ENCODE measurements at places on chromosomes 7 and 10. TPM values are rescaled to one million over a fixed set of nuclear protein-coding genes. Genes with fewer than 3 reads are reported as not detected.

Gene SPDYE6
- total RNA-seq, result not detected

DNA sequence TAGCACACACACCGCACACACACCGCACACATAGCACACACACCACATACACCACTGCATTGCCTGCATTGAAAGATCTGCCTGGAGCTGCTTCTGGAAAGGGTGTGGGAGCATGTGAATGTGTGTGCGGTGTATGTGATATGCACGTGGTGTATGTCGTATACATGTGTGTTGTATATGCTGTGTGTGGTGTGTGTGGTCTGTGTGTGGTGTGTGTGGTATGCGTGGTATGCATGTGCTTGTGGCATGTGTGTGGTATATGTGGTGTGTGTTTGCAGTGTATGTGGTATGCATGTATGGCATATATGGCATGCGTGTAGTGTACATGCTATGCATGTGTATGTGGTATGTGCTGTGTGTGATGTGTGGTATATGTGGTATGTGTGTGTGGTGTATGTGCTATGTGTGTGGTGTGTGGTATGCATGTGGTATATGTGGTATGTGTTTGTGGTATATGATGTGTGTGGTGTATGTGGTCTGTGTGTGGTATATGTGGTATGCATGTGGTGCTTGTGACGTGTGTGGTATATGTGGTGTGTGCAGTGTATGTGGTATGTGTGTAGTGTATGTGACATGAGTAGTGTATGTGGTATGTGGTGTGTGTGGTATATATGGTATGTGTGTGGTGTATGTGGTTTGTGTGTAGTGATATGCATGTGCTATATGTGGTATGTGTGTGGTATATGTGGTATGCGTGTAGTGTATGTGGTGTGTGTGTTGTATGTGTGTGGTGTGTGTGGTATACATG is 176.2 kb downstream of the WDR37 start:
- DNase-seq, result no peak

- no peak for DNase-seq
These were observed at the start of gene ABCB4 for GRCh38 chr7:87475359-87476178. Gene ABCB4 (minus strand): TSS chr7:87475680. CDS start chr7:87475465, 215 bp downstream.

DNA sequence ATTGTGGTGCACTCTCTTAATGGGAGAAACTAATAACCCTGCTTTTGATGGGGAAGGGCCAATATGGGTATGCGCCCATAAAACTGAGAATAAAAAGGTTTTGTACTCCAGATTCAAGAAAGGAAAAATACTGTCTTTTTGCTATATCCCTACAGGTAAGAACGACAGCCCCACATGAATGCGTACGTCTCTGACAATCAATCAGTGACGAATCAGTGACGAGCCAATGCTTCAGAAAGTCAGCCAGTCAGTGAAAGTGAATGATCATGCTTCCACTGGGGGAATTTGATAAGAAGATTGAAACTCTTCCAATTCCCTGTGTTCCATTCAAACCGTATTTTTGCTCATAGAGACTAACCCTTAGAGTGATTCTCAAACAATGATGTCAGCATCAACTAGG is 26.3 kb downstream of the ARL5B start:
- DNase-seq, result no peak

DNA sequence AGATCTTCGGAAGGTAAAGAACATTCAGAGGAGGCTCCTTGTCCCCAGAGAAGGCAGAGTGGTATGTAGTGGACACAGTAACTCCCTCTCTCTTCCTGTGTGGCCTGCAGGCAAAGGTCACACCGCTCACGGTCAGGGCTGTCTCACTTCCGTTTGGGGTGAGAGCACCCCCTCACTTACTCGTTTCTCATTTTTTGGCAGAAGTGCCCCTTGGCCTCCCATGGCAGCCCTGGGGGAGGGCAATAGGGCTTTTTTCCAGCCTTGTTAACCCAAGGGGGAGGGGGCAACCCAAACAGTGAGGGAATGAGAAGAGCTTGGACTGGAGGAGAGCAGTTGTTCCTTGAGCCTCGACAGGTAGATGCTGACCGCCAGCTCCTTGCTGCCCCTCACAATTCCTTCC is 31.8 kb upstream of the SRGN start:
- DNase-seq, result no peak

- no peak for DNase-seq
These were observed 60.4 kb upstream of the RAPGEF5 start for GRCh38 chr7:22417349-22417748.

Gene MSRB2
- 39.5 TPM for total RNA-seq

Gene CALCR
- not detected for total RNA-seq

DNA sequence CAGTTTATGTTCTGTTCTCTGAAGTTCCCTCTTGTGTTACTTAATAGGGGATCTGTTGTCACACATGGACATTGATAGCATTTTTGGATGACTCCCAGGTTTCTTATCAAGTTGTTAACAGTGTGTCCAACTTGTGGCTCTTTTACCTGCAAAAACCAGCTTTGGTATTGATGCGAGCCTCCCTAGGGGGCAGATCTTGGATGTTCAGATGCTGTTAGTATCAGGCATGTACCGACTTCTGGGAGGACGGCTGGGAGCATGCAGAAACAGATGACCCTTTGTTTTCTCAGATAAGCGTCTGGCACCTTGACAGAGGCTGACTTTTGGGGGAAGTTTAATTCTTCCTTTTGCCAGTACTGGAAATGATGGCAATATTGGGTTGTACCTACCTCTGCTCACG is 2.2 kb downstream of the PLPP4 start:
- DNase-seq, result no peak

GRCh38 chr7:91913612-91914011 is 27.1 kb upstream of the AKAP9 start:
- DNase-seq, result no peak

DNA sequence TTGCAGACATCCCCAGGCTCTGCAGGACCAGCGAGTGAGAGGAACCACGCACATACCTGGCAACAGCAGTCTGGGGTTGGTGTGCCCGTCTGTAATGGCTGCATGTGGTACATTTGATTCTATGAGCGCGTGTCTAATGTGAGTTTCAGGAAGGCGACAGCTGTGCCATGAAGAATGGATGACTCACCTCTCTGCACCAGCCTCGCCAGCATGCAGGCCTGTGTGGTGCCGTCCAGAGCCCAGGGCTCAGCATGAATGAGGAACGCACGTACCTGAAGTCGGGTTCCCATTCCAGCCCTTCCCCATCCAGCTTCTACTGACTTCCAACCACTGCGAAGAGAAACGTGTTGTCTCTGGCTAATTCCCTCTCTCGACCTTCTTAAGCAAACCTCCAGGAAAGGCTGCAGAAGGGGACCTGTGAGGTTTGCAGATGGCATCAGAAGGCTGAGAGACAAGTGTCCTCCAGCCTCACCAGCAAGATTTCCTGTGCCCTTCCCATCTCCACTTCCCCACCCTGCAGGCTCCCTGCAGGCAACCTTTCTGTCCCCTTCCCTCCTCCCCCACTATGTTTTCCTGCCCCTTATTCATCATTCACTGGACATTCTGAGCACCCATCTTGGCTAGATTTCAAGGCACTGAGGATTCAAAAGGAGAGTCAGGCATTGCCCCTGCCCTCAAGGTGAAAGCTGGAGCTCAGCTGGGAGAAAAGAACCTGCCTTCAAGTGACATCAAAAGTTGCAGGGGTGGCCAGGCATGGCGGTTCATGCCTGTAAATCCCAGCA is 54.3 kb downstream of the ASB13 start:
- DNase-seq, result no peak

Gene ZNF282
- total RNA-seq, result 20.7 TPM

Gene AVPI1
- 9.5 TPM for total RNA-seq

- no peak for DNase-seq
These were observed 133.9 kb downstream of the AUTS2 start for GRCh38 chr7:69732203-69732602.

GRCh38 chr10:130018730-130019185 is 54.7 kb upstream of the EBF3 start:
- no peak for DNase-seq

- DNase-seq, result no peak
These were observed 140.8 kb downstream of the DGKB start for GRCh38 chr7:14761510-14762296.

DNA sequence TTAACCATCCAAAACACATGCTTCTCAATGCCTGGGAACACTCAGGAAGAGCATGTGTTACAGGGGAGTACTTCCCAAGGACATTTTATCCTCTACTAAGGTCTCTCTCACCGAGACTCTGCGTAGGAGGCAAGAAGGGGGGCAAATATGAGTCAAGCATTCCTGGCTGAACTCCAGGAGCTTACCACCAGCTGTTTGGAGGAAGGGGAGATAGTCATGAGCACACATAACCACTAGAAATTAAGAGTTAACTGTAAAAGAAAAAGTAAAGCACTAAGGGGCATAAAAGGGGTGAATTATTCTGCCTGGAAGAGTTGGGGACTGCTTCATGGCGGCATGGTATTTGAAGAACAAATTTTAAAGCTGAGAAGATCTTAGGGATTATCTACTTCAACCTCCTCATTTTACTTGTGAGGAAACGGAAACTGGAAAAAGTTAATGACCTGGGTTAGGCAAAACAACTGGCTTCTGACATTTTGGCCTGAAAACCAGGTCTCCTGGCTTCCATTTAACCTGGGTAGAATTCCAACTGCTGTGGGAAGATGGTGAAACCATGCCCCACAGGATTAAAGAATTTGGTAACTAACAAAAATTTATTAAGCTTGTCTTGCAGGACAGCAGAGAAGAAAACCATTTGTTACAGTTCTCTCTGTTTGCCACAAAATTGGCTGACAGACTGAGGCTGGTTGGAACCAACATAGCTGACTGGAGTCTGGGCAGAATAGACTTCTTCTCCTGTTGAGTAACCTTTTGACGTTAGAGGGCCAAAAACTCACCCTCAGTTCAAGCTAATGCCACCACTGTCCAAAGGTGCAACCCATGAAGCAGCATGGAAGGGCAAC is 85.5 kb downstream of the SLC25A13 start:
- DNase-seq, result peak; percentile 7

DNA sequence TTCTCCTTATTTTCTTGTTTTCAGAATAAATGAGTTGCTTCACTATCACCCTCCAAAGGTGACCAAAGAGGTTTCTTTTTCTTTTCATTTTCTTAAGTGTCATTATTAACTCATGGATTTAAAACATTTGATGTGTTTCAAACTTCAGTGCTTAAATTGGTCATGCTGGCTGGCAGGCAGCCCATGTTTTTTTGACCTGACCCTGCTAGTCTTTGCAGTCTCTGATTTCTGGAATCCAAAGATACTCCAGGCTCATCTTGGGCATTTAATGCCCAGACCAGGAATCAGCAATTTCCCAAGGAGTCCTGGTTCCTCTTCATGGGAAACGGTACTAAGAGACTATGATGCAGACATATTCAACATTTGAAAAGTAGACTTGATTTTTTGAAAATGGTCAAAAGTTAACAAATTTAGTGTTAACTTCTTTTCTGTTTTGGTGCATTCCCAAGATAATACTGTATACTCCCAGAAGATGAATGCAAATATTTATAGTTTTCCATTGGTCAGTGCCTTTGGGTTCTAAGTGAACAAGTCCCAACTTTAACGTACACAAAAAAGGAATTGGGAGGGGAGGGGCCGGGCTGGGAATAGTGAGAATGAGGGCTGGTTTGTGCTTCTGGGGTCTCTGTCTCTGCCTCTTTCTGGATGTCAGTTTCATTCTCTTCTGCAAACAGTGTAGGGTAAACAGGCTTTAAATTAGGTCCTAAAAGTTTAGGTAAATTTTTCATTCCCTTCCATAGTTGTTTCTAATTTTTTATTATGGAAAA is 19.8 kb downstream of the NUB1 start:
- no peak for DNase-seq

- no peak for DNase-seq
These were observed 65.4 kb downstream of the ST7 start for GRCh38 chr7:117018713-117019112.

DNA sequence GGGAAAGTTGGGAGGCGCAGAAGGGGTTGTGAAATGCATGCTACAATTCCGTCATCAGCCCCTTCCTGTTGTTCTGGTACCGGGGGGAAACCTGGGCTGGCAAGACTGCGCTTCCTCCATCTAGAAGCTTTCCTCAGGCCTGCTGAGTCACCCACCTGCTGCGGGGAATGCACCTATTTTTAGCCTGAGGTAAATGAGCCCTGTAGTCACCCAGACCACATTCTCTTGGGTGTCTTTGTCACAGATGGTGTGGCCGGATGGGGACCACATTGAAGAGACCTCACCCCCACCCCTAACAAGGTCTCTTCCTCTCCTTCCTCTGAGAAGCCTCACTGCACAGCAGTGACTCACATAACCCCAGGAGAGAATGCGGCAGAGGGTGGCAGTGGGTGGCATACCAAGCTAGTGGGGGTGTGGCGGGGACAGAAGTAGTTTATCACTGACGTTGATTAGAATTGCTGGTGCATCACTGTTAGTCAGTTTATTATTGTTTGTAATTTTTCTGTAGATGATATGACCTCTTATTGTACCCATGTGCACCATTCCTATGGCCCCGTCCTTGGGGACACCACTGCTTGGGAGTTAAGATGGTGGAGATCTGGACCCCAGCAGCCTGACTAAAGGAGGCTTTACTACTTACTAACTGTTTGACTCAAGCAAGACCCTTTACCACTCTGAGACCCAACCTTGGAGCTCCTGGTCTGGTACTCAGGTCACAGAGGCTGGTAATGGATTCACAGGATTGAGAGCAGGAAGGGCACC is 83.0 kb upstream of the DUSP5 start:
- no peak for DNase-seq

Gene GRM8
- total RNA-seq, result not detected

- no peak for DNase-seq
These were observed 74.2 kb upstream of the EEPD1 start for GRCh38 chr7:36078816-36079360.

- DNase-seq, result no peak
These were observed 132.7 kb upstream of the CXCL12 start for GRCh38 chr10:44517635-44518034.

GRCh38 chr10:128835361-128835760 is 631.7 kb upstream of the MGMT start:
- no peak for DNase-seq

- DNase-seq, result no peak
These were observed 65.0 kb upstream of the ADGRA1 start for GRCh38 chr10:133022776-133023100.

GRCh38 chr7:4753598-4754432 is 21.6 kb upstream of the AP5Z1 start:
- no peak for DNase-seq

GRCh38 chr7:97081521-97082300 is 35.8 kb upstream of the SDHAF3 start:
- no peak for DNase-seq

DNA sequence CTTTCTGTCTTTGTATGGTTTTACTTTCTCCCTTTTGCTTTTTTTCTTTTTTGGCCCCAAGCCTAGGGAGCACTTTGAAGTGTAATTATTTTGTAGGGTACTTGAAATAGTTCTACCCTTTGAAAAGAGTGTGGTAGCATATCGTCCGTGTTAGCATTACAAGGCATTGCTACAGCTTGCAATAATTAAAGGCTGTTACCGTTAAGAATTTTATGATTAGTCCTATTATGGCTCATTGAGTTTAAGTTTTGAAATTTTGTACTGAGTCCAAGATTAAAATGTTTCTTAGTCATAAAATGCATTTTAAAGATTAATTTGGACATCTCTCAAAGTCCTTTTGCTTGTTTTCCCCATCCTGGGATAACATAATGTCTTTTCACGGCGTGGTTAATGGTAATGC is 490.0 kb upstream of the LRRN3 start:
- no peak for DNase-seq

Gene AKR1D1
- total RNA-seq, result not detected
